ENCODE measurements at places on chromosomes 1 and 21.

DNA sequence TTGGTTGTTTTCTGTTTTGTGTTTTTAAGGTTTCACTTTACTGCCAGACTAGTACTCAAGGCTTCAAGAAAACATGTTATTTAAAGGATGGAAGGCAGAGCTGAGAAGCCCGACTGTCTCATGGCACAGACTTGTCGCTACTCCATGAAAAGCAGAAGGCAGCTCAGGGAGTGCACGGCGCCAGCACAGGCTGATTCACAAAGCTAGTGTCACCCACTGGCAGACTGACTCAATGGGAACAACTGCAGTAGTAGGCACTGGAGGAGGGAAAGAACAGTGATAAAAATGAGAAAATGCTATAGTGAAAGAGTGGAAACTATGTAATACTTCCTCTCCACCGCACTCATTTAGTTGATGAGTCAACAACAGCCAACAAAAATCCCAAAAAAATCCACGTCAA lies 14.7 kb downstream of the HSF2BP start:
- DNase-seq = no peak

- no peak for DNase-seq
Measured at GRCh38 chr1:56578138-56578962, 1.0 kb downstream of the PLPP3 start.

DNA sequence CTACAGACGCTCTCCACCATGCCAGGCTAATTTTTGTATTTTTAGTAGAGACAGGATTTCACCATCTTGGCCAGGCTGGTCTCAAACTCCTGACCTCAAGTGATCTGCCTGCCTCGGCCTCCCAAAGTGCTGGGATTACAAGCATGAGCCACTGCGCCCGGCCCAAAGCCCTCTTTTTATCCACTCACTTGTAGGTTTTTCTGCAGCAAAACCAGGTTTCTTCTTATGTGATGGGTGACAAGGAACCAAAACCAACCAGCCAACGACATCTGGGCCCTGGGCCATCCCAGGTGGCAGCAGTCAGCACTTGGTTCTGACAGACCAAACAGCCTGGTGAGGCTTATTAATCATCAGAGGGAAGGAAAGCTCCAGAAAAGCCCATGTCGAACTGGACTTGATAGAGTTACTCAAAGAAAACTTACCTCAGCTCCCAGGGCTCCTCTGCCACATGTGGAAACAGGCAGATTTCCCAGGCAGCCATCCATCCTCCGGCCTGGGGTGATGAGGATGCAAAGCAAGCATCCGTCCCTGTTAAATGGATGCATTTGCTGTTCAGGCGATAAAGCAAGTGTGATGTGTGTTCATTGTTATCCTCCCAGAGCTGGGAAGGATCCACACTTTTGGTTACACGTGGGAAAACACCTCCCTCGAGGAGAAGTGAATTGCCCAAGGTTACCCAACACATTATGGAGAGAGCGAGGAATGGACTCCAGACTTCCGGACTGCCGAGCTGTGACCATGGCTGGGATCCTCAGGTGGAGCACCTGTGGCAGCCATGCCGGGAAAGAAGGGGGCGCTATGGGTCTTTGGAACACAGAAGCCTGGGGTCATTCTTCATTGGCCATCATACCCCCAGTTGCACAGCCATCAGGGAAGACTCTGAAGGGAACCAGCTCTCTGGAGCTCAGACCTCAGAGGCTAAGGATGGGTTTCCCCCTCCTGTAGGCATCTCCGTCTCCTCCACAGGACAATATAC lies 118.8 kb downstream of the HUNK start:
- no peak for DNase-seq

DNA sequence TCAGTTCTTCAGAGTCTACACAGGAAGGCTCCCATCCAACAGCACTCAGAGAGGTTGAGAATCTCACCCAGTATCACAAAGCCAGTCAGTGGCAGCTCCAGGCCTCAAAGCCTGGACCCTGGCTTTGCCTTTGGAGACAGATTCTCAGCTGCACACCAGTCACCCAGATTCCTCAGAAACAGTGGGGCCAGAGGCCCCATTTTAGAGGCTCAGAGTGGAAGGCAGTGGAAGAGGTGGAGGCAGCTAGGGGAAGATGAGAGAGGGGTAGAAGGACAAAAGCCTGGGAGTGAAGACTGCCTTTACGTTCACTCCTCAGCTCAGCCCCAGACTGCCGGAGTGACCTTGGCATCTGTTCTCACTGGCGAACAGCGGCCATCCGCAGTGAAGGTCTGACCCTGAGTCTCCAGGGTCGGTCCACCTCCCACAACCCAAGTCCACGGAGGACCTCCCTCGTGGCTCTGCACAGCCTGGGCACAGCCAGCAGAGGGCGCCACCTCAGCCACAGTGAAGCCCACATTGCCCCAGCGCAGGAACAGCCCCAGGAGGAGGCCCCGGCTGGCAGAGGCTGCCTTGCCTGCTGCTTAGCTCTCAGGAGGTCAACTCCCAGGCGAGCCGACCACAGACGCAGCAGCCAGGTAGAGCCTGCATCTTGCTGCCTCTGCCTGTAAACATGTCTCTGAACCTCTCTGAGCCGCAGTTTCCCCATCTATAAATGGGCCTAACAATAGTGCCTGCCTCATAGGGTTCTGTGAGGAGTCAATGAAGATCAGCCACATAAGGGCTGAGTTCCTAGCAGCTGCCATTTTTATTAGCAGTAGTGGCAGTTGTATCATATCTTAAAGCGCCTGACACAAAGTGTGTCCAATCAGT lies 5.9 kb upstream of the FNDC5 start:
- peak; percentile 46 for DNase-seq

DNA sequence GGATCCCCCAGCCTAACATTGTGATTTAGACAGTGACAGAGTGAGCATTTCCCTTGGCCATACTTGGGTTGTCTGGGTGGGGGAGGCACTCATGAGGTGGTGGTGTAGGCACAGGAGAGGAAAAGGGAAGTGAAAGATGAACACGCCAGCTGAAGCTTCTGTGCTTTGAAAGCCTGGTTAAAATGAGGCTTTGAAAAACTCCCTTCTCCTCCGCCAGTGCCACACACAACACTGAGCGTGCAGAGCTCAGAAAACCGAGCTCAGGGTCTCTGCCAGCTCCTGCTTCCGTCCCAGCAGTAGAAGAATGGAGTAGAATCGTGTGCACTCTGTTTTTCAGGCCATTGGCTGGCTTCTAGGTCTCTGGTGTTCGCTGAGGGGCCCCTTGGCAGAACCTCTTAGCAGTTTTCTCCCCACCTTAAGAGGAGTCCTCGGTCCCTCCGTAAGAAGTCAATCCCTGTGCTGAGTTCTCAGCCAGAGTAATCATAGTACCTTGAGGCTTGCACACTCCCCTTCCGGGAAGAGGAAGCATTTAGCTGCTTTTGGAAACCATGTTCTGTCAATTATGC lies 12.9 kb downstream of the PLEKHM2 start:
- peak; percentile 17 for DNase-seq

DNA sequence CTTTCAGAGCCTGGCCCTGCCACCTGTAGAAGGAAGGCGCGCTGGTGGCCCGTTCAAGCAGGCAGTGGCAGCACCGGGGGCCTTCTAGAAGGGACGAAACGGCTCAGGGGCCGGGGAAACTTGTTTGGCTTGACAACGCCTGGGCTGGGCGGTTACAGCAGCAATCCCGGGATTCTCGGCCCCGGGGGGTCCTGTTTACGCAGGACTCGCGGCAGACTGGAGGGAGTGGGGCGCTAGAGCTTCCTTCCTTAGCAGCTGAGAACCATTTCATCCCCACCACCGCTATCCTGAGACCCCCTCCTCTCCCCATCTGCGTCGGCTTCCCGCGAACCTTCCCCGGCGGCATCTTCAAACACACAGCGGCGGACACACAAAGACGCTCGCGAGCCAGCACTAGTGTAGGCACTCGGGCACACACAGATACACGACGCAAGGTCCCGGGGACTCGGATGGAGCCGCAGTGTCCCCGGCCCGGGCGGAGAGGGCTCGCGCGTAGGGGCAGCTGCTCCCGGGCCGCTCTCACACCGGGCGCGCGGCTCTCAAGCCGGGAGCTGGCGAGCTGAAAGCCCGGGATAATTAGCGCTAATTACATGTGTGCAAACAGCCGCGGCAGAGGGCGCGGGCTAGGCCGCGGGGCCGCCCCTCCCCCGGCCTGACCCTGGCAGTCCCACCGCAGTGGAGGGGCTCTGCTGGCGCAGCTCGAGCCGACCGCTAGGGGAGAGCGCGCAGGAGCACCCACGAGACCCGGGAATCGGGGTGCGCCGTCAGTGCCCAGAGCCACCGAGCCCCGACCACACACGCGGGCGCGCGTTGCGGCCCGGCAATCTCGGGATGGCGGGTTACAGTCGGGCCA lies 271.4 kb downstream of the FOXD2 start:
- DNase-seq = no peak

GRCh38 chr21:29092102-29092959 lies 18.9 kb upstream of the CCT8 start:
- DNase-seq = no peak

DNA sequence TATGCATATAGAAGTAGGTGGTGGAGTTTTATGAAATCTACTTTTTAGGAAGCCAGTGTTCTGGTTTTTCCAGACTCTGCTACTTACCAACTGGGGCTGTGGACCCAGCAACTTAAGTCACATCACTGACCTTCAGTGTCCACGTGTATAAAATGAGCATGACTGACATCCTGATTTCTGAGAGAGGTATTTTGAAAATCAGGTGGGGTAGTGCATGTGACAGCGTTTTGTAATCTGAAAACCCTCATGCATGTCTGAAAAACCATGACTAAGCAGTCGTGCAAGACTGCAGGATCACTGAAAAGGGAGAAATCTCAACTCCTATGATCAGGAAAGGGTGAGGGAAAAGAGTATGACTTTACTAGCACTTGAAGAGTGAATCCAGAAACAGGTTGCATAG lies 26.1 kb downstream of the CR1L start:
- no peak for DNase-seq

DNA sequence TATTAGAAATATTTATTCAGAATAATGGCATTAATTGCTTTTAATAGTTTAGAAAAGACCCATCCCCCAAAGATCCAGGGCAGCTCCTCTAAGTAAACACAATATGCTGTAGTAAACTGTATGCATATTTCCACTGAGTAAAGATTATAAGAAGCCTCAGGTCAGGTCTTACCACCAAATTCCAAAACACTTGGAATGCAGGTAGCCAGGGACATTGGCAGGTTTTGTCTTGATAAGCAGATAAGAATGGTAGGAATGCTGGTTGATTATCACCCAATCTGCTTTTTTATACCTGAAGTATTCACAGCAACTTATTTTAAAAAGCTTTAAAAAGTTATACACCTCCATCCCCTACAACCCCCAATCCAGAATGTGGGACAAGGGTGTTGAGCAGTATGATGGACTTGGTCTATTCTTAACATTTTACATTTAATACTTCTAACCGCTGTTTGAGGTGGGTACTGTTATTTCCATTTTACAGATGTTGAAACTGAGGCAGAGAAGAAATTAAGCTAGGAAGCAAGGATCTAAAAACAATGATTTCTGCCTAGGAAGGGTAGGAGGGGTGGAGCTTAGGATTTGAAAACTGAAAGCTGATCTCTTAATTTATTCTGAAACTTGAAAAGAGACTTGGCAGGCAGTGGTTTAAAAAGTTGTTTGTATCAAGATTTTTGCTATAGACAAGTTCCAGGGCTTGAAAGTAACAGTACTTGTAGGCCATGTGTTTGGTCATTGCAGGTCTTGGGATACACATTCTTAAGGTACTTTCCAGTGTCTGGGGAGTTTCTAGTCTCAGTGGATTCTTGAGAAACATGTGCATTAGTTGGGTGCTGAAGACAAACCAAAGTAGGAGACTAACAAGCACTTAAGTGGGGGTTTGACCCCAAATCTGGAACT lies 15.6 kb upstream of the THEM4 start:
- DNase-seq = no peak

DNA sequence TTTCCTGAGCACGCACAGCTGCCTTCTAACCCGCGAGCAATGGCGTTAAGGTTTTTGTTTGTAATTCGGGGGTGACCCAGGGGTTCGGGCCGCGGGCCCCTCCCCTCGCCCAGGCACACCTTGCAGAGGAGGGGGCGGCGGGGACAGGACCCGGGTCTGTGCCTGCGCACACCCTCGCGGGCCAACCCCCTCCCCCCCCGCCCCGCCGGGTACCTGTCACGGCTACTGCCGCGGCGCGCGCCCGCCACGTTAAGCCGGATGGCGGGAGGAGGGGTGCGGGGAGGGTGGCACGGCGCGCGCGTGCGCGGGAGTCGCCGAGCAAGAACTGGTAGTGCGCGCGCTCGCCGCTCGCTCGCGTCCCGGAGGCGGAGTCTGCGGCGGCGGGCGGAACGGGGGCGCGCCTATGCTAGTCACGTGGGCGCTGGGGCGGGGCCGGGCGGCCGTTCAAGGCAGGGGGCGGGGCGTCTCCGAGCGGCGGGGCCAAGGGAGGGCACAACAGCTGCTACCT lies at the start of gene TPTE:
TPTE (plus strand) TSS at position 493 of the 508 bp plus-strand sequence. CDS start 17,141 bp downstream, outside the sequence.
- no peak for DNase-seq

DNA sequence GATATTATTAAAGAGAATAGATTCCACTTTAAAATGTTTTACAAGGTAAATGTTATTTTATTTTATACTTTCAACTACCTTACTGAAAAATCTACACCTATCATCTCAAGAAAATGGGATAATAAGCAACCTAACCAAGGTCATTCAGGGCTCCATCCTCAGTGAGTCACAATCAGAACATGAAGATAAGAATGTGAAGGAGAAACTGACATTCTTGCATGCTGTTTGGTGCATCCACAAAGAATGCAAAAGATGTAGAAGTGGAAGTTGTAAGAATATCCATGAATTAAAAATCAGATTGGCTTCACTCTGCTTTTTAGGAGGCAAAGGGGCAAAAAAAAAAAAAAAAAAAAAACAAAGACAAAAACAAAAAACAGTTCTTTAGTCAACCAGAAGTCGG lies 6.5 kb downstream of the WARS2 start:
- no peak for DNase-seq

- DNase-seq = no peak
Measured at GRCh38 chr1:3984586-3984985, 84.5 kb upstream of the C1orf174 start.

DNA sequence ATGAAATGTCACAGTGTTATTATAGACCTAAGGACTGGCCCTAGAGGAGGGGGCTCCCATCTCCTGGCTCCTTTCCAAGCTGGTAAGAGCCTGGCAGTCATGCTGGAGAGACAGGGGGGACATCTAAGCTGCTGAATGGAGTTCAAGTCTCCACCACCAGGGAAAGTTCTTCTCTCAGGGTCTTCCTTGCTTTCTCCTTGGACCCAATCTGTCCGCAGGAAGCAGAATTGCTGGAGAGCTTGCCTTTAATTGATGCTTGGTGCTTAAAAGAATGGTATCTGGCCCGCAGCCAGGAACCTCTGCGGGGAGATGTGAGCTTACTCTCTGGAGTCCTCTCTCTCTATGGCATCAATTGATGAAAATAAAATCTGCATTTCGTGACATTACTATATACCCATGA lies 25.1 kb downstream of the IRF2BP2 start:
- no peak for DNase-seq

DNA sequence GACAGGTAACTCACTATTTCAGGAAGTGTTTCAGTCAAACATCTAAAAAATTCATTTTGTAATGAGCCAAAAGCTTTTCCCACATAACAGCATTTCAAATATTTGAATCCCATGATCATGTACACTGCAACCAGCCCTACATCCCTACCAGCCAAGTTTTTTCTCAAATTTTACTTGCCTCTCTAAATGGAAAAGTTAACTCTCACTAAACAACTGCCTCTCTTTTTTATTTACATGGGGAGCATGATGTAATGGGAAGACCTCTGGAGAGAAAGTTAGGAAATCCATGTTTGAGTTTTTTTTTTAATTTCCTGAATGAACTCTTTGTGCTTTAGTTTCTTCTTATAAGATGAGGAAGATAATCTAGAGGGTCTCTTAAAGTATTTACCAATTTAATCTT lies 70.5 kb downstream of the TTLL7 start:
- no peak for DNase-seq
